ENCODE measurements at places on chromosomes 2 and 18.

- DNase-seq: no peak
Observed at GRCh38 chr2:163733956-163734355, 1.9 kb downstream of the FIGN start.

DNA sequence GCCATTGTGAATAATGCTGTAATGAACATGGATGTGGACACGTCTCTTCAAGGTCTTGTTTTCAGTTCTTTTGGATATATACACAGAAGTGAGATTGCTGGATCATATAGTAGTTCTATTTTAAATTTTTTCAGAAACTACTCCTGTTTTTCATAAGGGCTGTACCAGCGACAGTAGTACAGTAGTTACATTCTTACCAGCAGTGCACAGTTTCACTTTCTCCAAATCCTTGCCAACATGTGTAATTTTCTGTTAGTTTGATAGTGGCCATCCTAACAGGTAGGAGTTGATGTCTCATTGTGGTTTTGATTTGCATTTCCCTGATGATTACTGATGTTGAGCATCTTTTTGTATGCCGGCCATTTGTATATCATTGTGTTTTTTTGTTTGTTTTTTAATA is 81.7 kb downstream of the EPC2 start:
- DNase-seq: no peak

DNA sequence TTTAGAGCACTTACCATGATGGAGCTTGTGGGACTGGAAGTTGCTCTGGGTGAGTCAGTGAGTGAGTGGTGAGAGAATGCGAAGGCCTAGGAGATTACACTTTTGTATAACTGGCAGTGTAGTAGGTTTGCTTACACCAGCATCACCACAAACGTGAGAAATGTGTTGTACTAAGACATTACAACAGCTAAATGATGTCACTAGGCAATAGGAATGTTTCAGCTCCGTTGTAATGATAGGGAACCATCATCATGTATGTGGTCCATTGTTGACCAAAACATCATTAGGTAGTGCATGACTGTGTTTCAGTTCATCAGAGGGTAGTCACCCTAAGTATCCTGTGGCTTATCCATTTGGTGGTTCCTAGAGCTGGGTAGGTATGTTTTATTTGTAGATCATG is 11.9 kb downstream of the ZNF407 start:
- DNase-seq: peak; percentile 80

GRCh38 chr2:205077159-205077558 is 531.9 kb downstream of the PARD3B start:
- no peak for DNase-seq

- DNase-seq: no peak
Observed at GRCh38 chr2:95158441-95158840, 1.2 kb downstream of the ZNF514 start.

GRCh38 chr18:985212-985661 is 80.6 kb downstream of the ADCYAP1 start:
- DNase-seq: no peak

DNA sequence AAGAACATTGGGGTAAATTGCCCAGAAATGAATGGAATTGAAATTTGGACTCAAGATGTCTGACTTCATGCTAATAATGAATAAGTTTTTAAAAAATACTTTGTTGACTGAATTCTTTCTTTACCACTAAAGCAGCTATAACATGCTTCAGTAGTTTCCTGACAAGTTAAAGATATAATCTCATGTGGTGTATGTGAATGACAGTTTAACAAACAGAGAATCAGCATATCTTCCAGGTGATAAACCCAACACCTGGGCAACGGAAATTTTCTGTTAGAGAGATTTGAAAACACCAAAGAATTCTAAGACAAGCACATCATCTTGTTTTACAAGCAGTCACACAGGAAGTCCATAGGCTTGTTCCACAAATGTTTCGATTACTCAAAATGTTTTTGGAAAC is 372.6 kb upstream of the VRK2 start:
- DNase-seq: no peak

GRCh38 chr2:7097353-7097895 is 180.2 kb downstream of the RNF144A start:
- peak; percentile 3 for DNase-seq

- no peak for DNase-seq
Observed at GRCh38 chr2:239506101-239506857, 105.5 kb upstream of the HDAC4 start.

DNA sequence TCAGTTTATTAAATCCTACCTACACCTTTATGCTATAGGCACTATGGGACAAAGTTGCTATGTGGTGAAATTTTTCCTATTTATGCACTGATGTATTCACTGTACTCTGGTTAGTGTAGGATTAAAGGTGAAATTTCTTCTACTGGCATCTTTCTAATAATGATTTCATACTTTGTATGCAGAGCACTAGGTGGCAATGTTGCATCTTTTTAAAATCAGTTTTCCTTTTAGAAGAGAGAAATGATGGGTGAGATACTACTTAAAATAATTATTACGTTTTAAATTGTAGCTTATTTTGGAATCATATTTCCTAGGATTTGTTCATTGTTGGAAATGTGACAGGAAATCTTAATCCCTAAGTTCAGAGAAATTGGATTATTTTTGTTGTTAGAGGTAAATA is 150.9 kb downstream of the CD8B2 start:
- no peak for DNase-seq

- DNase-seq: no peak
Observed at GRCh38 chr2:106126705-106127281, 67.3 kb downstream of the UXS1 start.

GRCh38 chr2:173963323-173963816 is 1.8 kb downstream of the SP3 start:
- DNase-seq: peak; percentile 74

- no peak for DNase-seq
Observed at GRCh38 chr2:136110526-136110925, 7.4 kb downstream of the CXCR4 start.

DNA sequence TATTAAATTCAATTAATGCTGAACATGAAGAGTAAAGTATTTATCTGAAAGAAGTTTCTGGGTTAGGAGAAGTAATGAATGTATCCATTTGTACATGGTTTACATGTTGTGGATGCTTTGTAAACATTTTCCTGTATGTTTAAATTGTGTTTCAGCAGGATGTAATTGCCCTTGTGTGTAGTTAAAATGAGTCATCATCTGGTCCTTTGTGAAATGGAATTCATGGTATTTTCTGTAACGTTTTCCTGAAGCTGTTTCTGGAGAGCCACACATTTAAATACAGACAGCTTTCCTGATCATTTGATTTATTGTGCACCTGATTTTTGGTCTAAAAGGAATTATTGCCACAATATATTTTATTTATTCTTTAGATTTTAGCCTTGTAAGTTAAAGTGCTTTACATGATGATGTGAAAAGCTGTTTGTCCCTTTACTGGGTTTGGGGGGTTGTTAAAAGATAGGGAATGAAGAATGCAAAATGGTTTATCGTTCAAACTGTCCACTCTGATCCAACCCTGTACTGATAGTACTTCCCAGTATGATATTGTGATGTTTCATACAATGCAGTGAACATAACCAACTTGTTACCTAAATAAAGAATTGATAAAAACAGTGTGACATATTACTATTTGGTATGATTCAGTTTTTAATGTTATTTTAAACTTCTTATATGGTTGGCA is 41.7 kb upstream of the SLC3A1 start:
- peak; percentile 85 for DNase-seq

- no peak for DNase-seq
Observed at GRCh38 chr18:40852406-40852805, 1102.6 kb upstream of the PIK3C3 start.

GRCh38 chr18:71998547-71999097 is 545.5 kb downstream of the CBLN2 start:
- DNase-seq: no peak

DNA sequence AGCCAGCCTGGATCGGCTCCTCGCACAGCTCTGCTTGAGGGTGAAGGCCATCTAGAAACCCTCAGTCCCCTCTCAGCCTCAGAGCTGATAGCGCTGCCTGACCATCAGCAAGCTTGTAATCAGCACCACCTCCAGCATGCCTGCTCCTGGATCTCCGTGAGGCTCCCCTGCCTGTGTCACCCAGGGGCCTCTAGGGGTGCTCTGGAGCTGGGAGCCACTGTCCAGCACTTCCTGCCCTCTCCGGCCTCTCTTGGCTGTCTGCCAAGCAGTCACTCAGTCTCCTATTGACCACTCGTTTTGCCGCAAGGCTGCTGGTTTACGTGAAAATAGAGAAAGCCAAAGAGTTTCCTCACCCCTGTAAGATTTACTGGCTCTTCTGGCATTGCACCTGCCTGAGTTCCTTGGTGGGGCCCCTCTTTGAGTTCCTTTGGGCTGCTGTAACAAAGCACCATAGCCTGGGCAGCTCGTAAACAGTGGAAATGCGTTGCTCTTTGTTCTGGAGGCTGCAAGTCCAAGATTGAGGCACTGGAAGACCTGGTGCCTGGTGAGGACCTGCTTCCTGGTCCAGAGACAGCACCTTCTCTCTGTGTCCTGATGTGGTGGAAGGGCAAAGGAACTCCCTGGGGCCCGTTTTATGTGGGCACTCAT is 17.9 kb downstream of the CAPN10 start:
- peak; percentile 57 for DNase-seq

DNA sequence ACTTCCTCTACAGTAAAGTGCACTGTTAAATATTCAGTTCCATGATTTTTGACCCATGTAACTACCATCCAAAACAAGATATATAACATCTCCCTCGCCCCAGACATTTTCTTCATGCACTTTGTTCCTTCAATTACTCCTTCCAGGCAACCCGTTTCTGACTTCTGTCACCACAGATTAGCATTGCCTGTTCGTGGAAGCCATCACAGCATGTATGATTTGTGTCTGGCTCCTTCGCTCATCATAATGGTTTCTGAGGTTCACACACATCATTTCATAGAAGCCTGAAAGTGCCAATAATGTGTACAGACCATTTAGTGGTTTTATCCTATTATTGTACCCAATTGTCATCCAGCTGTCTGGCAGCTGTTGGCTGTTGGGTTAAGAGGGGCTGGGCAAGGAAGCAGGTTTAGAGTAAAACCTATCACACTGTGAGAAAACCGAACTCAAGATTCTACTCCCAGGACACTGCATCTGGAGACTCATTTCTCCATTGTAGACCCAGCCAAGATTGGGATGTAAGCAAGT is 16.1 kb downstream of the ARHGAP28 start:
- no peak for DNase-seq

GRCh38 chr2:129191530-129191929 is 787.9 kb upstream of the RAB6C start:
- DNase-seq: no peak

- no peak for DNase-seq
Observed at GRCh38 chr2:3952866-3953516, 249.6 kb downstream of the DCDC2C start.

- peak; percentile 75 for DNase-seq
Observed at GRCh38 chr2:221444106-221444505, 128.0 kb downstream of the EPHA4 start.

DNA sequence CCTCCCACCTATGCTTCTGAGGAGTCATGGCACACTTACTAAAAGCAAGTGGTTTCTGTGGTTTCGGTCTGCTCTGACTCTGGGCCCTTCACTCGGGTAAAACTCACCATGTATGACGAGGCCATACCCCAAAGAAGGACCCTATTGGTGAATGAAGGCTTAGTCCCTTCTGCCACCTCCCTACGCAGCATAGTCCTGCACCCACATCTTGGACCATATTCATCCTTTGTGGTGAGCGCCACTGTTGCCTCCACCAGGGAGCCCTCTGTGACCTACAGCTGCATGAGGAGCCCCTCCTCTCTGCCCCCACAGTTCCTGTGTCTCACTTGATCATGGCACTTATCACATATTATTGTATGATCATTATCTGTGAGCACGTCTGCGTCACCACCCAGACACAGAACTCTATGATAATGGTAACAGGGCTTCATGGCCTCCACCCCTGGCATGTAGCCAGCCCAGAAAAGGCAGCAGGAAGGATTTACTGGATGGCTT is 113.3 kb downstream of the TFCP2L1 start:
- DNase-seq: no peak

DNA sequence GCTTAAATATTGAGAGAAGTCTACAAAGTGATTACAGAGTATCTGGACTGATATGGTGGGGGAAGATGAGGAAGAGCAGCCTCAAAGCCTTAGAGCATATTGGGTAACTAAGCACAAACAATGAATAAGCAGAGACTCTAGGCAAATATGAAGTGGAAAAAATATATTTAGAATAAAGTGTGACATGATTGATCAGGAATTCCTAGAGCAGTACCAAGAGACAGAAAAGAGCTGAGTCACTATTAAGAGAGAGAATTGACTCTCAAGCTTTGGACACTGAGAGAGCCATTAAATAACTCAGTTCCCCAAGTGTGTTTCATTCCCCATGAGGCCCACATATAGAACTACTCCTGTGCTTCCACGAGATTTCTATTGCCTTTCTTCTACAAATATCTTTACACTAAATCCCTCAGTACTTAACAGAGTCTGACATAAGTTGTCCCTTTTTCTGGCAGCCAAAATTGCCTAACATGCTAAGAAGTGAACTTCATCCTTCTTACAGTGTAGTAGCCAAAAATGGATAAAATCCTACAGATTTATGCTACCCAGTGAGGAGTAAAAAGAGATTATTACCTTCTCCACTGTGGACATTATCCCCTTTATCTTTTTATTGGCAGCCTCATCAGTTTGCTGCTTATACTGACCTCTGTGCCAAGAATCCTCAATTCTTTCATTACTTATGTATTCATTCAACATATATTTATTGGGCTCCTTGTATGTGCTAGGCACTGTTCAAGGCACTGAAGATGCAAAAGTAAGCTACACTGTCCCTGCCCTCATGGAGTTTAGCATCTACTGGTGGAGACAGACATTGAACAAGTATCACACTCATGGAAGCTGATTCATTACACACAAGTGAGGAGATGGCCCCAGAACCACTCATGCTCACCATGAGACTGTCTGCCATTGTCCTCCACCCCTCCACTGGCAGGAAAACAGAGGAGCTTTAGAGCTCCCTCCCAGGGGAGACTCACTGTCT is 45.4 kb downstream of the SLC40A1 start:
- DNase-seq: peak; percentile 84

GRCh38 chr2:5479265-5479928 is 212.8 kb upstream of the SOX11 start:
- DNase-seq: no peak

DNA sequence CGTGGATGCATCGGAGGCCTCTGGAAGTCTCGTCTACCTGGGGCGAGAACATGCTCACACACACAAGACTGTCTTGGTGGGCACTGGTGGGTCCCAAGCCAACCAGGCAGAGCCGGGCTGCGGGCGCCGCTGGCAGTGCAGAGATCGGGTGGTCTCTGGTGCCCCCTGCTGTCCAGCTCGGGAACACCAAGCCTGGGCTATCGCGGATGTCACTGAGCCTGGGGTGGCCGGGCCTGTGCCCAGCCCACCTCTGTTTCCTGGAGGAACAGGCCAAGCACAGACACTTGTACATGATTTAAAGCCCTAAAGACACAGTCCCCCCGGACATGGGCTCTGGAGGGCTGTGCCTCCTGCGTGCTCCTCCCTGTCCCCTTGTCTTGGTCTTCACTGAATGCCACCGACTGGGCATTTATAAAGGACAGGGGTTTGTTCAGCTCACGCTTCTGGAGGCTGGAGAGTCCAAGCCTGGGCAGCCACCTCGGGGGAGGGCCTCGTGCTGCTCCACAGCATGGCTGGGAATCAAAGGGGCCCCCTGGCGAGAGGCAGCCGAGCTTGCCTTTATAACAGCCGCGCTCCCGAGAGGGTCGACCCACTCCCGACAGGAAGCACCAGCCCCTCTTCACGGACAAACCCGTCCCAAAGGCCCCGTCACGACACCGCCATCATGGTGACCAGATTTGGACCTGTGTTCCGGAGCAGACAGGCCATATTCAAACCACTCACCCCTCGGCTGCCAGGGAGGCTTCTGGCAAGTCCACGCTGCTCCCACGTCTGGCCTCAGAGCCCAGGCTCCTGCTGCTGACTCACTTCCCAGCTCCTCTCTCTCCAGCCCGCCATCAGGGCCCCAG is 3.6 kb upstream of the OTOS start:
- no peak for DNase-seq

- DNase-seq: no peak
Observed at GRCh38 chr2:147468349-147468748, 376.5 kb upstream of the ACVR2A start.

All from HCEC 1CT (cell line).